ENCODE measurements at places on chromosomes 1 and 21.

DNA sequence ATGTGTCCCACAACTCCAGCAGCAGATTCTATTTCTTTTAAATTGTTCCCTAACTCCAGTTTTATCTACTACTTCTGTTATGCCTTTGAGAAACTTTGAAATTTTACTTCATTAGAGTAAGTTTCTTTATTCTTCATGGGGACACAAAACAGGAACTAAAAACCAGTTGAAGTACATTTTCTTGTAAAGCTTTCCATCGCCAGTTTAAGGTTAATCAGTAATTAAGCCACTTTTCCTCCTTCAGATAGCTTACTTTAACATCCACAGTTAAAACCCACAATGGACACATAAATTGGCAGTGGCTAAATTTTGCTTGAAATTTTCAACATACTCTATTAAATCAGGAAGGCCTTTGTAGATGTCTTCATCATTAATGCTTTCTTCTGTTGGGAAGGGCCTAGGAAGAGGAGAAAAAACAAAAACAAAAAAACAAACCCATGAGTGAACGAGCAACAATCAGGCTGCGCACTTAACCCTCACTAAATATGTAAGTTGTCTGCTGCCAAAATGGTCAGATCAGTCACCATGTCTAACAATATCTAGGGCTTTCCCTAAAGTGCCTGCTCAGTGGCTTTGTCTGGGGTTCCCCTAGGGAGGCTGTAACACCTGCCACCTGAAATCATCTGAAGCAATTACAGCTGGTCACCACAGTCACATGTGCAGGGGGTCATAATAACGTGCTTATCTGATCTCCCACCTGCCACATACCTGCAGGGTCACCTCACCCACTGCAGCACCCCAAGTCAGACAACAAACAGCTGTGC, 187.9 kb downstream of the VAV3 start:
- peak; percentile 13 for DNase-seq

DNA sequence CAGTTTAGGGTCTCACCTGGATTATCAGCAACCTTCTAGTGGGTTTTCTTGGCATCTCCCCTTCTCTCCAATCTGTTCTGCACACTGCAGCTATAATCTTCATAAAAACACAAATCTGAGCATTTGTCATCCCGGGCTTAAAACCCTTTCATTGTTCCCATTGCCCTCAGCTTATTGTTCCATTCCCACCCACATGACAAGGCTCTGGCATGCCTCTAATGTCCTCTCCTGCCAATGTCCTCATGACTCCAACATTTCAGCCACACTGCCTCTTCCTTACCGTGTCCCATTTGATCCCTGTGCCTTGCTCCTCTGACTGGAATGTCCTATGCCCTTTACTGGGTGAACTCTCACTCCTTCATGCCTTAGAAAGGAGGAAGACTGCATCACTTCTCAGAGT, 7.5 kb upstream of the DPH2 start:
- no peak for DNase-seq

DNA sequence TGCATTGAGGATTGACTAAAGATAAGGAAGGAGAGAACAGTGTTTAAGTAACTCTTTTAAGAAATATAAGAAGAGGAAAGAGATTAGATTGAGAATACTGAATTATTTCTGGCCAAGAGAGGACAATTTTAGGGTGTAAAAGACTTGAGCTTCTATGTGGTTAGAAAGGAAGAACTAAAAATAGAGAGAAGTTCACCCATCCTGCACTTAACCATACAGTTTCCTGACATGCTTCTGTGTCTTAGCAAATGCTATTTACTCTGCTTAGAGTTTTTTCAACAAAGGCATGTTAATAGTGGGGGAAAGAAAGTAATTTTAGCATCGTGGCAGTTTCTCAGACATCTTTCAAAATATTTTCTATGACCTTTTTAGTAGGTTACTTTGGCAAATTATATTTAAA, 122.8 kb upstream of the GPR52 start:
- DNase-seq, result no peak

DNA sequence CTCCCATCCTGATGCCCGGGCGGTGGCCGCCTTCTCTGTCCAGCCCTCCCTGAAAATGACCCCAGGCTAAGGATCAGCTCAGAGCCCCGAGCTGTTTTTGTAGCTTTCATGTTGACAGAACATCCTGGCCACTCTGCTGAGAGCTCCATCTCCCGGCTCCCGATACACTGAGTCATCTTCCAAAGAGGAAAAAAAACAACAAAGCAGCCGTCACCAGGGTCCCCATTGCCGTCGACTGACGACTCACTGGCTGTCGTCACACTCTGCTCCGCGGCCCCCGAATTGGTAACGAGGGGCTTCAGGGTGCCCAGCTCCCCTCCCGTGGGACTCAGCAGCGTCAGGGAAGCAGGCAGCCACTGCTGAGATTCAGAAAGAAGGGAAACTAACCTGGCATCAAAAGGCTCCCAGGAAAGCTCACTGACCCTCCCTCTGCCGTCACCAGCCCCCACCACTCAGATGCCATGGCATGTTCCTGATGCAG, 67.2 kb downstream of the CD46 start:
- DNase-seq, result no peak

- DNase-seq, result no peak
These were observed 123.1 kb upstream of the ADAR start for GRCh38 chr1:154730986-154731489.

GRCh38 chr1:86146566-86146965, 10.0 kb downstream of the COL24A1 start:
- DNase-seq, result no peak

- no peak for DNase-seq
These were observed 9.0 kb downstream of the PRDX1 start for GRCh38 chr1:45512641-45513054.

- DNase-seq, result no peak
These were observed 72.9 kb upstream of the COL24A1 start for GRCh38 chr1:86229405-86229975.

GRCh38 chr1:184569106-184569505, 182.3 kb downstream of the C1orf21 start:
- DNase-seq, result no peak

- DNase-seq, result no peak
These were observed 790.4 kb downstream of the NCAM2 start for GRCh38 chr21:21788591-21788990.

GRCh38 chr1:37701051-37701450, 8.7 kb downstream of the CDCA8 start:
- no peak for DNase-seq

- no peak for DNase-seq
These were observed 56.2 kb downstream of the STUM start for GRCh38 chr1:226604560-226605317.

DNA sequence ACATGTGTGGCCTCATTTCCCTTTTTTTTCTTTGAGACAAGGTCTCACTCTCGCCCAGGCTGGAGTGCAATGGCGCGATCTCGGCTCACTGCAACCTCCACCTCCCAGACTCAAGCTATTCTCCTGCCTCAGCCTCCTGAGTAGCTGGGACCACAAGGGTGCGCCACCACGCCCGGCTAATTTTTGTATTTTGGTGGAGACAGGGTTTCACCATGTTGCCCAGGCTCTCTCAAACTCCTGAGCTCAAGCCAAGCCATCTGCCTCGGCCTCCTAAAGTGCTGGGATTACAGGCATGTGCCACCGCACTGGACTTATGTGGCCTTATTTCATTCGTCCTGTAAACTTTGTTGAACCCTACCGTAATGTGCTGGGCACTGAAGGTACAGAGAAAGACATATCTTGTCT, 569 bp upstream of the WARS2 start:
- no peak for DNase-seq

GRCh38 chr1:155455588-155456195, 106.9 kb downstream of the ASH1L start:
- no peak for DNase-seq

- no peak for DNase-seq
These were observed 50.2 kb upstream of the NUF2 start for GRCh38 chr1:163271535-163271934.

DNA sequence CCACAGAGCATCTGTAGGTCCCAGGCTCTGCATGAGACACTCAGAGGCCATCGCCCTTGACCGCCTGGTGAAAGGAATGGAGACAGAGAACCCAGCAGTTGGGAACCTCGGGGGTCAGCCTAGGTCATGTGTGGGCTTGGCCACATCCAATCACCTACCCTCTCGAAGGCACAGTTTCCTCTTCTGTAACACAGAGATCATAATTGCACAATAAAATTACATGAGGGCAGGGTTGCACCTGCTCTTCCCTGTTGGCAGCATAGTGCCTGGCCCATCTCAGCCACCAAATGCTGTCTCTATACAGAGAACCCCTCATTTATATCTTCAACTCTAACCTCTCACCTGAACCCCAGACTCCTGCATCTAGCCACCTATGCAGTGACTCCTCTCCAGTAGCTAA, 418.1 kb upstream of the VAMP3 start:
- DNase-seq, result no peak

DNA sequence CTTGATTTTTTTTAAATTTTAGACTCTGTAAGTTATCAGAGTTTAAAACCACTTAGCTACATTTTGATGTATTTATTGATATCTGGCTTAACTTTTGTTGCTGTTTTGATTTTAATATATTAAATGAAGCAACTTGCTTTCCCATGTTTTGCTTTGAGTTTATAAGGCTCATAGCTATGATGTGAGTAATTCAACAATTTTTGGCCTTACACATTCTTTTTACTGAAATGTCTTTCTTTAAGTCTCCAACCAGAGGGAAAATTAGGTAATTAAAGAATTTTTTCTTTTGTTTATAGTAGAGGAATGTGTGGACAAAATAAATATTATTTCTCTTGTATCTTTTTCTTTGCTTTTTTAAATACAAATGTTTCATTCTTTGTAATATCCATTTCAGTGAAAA, 258.3 kb upstream of the ADAMTS5 start:
- DNase-seq, result no peak

DNA sequence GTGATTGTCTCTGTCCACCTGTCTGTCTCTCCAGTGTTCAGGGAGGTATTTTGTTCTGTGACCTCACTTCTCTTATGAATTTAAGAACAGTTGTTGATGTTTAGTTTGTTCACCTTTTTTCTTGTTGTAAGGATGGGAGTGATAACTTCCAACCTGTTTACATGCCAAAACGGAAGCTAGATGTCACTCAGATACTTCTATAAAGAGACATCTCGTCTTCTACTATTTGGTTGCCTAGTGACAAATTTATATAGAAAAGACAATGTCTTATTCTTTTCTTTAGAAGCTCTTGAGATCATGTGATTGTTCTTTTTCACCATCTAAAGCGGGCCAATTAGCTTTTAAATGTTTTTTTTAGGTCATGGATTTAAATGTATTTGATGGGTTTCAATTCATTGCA, 33.8 kb downstream of the PRSS38 start:
- no peak for DNase-seq

- DNase-seq, result no peak
These were observed 129.0 kb downstream of the APP start for GRCh38 chr21:26041431-26042180.

GRCh38 chr1:226945858-226946245, 5.8 kb downstream of the COQ8A start:
- no peak for DNase-seq
